ENCODE measurements at places on chromosomes 6 and 20.

GRCh38 chr6:148934961-148935360 is 188.1 kb downstream of the UST start:
- no peak for DNase-seq

DNA sequence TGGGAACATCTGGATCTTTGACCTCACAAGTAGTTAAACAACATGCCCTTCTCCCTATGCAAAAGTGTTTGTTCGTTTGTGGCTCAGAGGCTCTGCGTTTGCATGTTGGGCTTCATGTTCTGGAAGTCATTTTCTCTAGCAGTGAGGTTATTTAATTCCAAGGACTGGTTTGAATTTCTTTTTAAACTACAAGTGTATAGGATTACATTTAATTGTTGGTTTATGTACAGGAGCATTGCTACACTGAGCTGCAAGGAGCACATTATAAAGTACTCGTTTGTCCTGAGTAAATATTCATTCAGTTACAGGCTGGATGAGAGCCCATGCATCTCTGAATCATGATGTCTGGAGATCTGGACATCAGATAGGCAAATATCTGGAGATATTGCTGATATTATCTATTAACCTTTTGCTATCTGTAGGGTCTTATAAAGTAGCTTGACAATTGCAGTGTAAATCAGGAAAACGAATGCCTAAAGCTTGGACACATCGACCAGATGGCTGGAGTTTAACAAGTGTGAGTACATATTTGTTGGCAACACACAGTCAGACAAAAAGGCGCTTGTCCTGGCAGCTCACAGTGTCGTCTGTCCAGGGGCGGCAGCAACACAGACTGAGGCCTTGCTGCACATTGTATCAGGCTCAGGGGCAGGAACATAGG is 84.6 kb downstream of the PDE7B start:
- DNase-seq = no peak

- no peak for DNase-seq
Observed at GRCh38 chr6:84976526-84977362, 212.3 kb upstream of the TBX18 start.

DNA sequence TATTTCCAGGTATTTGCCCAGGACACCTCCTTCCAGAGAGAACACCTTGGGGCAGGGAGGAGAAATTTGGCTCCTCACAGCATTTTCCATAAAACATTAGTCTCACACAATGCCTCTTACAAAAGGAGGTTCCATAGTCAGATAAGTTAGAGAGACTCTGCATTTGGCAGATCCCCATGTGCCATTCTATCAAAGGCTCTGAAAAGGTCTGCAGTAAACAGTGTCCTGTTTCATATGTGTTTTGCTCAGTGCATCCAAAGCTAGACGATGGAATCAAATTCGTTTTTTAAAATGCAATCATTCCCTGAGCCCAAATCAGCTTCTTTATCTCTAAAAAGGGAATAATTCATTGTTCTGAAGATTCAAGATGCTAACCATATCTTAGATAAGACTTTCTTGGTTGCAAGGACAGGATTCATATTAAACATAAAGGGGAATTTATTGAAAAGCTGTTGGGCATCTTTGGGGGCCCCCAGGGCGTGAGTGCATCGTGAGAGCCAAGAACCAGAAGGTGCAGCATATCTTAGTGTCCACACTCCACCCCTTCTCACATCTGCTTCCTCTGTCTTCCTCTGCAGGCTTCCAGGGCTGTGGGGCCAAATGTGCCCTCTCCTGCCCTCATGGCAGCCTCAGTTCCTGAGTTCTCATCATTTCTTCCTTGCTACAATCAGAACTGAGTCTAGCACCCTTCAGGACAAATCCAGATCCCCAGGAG is 41.4 kb upstream of the MLN start:
- DNase-seq = no peak

- no peak for DNase-seq
Observed at GRCh38 chr20:38084425-38084951, 50.9 kb downstream of the RPRD1B start.

GRCh38 chr6:136644597-136644952 is 94.4 kb upstream of the MAP7 start:
- DNase-seq = no peak

GRCh38 chr20:52963131-52963530 is 9.0 kb upstream of the TSHZ2 start:
- DNase-seq = no peak

GRCh38 chr6:138339024-138339423 is 38.7 kb upstream of the SMIM28 start:
- no peak for DNase-seq

GRCh38 chr6:138226700-138227315 is 8.5 kb upstream of the PBOV1 start:
- no peak for DNase-seq

GRCh38 chr6:106488494-106489370 is 128.2 kb downstream of the CRYBG1 start:
- DNase-seq = no peak

GRCh38 chr6:14732844-14733757 is 512.8 kb upstream of the JARID2 start:
- no peak for DNase-seq

DNA sequence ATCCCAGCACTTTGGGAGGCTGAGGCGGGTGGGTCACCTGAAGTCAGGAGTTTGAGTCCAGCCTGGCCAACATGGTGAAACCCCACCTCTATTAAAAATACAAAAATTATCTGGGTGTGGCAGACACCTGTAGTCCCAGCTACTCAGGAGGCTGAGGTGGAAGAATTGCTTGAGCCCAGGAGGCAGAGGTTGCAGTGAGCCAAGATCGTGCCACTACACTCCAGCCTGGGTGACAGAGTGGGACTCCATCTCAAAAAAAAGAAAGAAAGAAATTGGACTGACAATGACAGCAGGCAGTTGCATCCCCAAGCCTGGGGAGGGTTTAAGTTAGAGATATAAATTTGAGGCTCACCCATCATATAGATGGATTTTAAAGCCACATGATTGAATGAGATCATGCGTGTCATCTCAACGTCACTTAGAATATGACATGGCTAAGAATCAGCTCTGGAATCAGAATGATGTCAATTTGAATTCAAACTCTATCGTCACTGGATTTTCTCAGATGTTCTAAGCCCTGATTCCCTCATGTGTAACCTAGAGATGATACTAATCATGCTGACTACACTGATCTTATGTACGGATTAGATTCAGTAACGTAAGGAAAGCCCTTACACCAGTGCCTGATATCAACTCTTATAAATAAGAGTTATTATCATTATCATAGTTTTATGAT is 534.0 kb upstream of the JARID2 start:
- no peak for DNase-seq

DNA sequence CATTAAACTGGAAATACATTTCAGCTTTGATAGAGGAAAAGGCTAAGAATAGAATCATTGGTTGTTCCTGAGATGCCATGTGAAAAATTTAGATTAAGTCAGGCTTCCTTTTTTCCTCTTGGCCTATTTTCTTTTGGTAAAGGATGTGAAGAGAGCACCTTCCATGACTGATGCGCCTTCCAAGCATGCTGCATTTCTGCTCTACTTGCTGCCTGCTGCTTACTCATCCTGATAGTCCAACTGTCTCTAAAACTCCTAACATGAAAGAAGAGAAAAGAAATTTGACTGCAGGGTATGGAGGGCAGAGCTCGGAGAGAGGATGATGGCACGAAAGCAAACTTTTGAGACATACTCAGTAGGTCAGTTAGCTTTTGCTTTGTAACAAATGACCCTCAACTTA is 28.8 kb downstream of the SNAP25 start:
- DNase-seq = no peak

DNA sequence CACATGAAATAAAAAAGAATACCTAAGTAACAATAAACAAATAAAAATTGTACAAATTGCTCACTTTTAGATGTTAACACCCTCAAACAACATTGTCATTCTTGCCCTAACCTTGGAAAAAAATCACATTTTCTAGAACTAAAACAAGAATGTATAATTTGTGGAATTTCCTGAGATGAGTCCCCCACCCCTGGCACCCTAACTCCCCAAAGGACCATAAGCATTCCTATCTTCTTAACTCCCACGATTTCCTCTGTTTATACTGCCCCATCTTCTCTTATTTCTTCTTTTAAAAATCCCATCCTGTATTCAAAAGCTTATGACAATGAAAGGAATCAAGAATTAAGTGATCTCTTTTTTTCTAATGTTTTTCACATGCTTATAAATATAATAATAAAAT is 70.9 kb downstream of the IBTK start:
- DNase-seq = no peak

DNA sequence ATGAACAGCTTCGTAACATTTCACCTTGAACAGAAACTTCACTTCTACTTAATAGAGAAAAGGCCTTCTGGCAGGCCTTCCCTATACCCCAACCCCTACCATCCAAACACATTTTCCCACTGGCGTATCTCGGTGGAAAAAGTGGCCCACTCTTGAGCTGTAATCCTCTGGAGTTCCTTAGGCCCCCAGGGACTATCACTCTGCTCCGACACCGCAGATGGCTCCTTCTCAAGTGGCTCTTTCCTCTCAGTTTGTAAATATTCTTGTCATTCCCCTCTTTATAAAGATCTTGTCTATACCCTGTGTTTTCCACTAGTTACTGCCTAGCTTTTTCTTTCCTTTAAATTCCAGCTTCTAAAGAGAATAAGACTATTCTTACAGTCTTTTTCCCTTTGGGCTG is 108.7 kb downstream of the MYB start:
- no peak for DNase-seq

Data from T follicular helper cell (primary cell).